ENCODE measurements at places on chromosomes 4 and X.

DNA sequence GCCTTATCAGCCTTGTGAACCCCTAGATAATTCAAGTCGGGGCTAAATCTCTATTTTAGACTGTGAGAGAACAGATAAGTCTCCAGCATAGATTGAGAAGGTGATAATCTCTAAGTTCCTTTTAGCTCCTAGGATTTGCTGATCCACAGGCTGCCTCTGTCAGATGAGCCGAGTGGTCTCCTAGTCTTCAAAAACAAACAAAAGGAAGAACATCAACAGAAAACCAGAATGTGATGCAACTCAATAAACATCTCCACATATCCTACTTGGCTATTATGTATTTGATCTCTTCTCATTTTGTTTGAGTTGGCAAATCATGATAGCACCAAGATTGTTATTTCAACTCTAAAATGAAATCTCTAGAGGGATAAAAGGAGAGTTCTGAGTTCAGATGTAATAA is 88.4 kb upstream of the SLC7A11 start:
- no peak for DNase-seq

GRCh38 chr4:6763330-6763851 is 19.1 kb upstream of the KIAA0232 start:
- no peak for DNase-seq

- no peak for DNase-seq
These were observed 48.7 kb upstream of the STX18 start for GRCh38 chr4:4590546-4590945.

- no peak for DNase-seq
These were observed 14.8 kb downstream of the HELT start for GRCh38 chr4:185033072-185033471.

DNA sequence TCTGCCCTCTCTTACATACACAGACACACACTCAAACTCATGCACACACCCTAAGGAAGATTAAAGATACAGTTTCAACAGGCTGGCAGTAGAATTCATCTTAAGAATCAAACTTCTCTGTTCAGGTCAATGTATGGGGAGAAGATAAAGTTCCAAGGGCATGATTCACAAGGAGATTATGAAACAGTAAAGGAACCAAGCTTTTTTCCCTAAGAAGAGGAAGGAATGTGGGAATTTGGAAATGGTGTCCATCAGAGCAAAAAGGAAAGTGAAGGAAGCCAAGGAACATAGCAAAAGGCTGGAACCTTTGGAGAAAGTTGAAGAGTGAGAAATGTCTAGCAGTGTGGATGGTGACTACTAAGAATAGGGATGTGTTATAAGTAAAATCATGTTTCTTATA is 191.0 kb upstream of the NPY2R start:
- no peak for DNase-seq

DNA sequence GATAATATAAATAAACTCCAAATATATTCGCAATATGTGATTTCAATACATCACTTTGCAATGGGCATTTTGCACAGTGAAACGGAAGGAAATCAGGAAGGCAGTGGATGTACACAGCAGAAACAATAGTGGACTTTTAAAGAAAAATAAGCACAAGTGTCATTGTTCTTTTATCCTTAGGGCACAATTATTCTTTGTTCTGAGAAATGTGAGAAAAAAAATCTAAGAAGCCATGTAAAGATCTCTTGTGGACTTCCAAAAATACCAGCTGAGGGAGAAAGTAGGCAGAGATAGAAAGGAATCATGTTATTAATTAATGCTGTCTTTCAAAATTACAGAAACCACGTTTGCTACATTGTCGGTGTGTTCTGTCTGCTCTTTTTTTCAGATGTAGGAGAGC is 17.6 kb upstream of the PRRG1 start:
- no peak for DNase-seq

DNA sequence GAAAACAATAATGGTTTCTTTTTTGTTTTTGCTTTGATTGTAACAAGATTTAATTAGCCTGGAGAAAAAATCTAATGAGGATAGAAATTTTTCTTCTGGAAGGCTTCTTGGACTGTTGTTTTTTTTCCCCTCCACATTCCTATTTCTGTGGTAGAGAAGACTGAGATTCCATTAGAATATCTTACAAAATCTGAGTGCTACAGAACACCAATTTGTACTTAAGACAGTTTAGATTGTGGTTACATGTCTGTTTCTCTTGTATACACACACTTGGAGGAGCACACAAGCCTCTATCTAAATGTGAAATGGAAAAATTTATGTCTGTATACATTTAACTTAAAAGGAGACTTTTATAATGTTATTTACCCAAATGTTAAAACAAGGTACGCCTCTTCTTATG is 176.9 kb upstream of the ARSJ start:
- no peak for DNase-seq

- DNase-seq: no peak
These were observed 157.3 kb downstream of the GBA3 start for GRCh38 chr4:22850055-22850454.

GRCh38 chrX:28189011-28189410 is 207.8 kb upstream of the DCAF8L1 start:
- DNase-seq: no peak

DNA sequence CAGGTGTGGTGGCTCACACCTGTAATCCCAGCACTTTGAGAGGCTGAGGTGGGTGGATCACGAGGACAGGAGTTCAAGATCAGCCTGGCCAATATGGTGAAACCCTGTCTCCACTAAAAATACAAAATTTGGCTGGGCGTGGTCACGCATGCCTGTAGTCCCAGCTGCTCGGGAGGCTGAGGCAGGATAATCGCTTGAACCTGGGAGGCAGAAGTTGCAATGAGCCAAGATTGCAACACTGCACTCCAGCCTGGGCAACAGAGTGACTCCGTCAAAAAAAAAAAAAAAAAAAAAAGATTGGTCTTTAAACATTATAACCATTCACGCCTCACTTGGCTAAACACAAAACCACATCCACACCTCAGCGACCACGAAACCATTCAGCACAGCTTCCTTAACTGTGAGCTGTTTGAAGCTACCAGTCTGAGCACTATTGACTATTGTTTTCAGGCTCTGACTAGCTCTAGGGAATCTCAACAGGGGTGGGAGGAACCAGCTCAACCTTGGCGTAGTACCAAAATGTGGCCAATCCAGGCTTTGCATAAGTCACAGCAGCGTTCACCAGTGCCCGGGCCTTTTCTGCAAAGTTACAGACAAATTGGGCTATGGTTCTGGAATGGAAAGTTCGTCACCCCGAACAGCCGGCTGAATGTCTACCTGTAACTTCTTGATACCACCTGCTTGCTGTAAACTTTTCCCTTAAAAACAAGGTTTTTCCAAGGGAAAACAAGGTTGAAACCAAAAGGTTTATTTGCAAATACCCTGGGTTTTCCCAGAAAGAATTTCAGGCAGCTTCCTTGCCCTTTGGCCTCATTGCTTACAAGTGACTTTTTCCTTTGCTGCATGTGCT is 73.6 kb upstream of the DHX15 start:
- DNase-seq: no peak

Measured in erythroblast (primary cell).